ENCODE measurements at places on chromosomes 16 and 17.

GRCh38 chr17:43350888-43351361, 47.9 kb upstream of the ARL4D start:
- DNase-seq: no peak

- DNase-seq: peak; percentile 45
These were observed 1.1 kb upstream of the CAPN15 start for GRCh38 chr16:526181-527014.

DNA sequence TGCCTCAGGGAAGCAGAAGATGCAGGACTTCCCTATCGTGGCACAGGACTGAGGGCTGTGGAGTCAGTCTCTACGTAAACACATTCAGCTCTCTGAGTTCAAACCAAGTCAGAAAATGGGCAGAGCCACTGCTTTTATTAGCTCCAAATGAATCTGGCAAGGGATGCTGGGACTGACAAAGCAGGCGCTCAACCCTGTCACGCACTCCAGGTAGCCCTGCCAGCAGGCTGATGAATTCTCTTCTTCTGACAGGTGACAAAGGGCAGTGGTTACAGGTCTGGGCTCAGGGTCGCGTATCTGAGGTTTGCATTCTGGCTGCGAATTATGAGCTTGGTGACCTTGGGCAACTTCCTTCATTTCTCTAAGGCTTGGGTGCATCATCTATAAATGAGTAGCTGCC, 9.4 kb downstream of the RPH3AL start:
- DNase-seq: no peak

GRCh38 chr16:5971924-5972323, 874.3 kb upstream of the EEF2KMT start:
- DNase-seq: no peak

GRCh38 chr16:5639531-5639930, 541.9 kb upstream of the EEF2KMT start:
- DNase-seq: no peak

DNA sequence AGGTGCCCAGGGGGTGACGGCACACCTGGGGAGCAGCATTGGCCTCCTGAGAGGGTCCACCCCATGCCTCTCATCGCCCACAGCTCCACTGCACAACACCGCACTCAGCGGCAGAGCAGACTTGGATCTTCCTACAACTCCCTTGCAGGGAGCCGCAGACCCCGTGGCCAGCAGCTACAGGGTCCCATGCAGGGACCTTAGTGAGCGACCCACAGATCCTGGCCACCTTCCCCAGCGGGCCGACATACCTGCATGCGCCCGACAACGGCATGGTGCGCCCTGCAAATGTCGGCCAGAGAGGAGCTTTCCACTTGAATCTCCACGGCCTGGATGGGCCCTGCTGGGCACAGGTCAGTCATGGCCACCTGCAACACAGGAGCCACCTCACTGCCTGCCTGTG, 8.4 kb downstream of the FAAP100 start:
- no peak for DNase-seq

DNA sequence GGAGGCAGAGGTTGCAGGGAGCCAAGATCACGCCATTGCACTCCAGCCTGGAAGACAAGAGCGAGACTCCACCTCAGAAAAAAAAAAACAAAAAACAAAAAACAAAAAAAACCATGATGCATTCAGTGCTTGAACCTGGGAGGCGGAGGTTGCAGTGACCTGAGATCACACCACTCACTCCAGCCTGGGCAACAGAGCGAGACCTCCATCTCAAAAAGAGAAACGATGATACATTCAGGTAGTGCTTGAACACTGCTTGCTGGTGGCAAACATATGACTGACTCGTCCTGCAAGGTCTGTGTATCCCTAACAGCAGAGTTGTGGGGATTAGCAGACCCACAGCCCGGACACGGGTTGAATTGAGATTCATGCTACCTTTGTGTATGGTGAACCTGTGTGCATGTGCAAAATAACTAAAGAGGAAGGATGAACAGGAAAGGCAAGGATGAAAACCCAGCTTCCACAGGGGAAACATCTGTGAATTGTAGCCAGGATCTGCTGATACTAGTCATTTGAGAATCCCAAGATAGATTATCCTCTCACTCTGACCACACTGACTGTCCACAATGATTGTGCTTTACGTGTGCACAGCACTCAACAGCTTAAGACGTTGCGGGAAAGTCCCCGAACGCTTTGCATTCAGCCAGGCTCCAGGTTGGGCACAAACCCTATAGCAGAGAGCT, 52.4 kb upstream of the MRPS23 start:
- DNase-seq: no peak

DNA sequence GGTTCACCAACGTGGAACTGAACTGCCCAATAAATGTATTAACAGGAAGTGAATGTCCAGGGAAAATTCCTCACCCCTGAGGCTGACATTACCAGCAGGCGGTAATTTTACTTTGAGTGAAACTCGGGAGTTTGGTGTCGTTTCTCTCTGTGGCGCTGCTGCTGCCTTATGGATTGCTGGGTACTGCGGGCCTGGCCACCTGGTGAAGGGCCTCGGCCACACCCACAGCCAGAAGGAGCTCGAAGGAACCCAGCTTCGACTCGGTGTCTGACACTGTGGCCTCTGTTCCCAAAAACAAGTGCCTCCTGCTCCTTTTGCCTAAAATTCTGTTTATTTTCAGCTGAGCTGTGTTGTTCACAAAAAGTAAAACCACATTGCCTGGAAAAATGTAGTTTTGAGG, 115.0 kb downstream of the BANP start:
- DNase-seq: no peak

GRCh38 chr16:46729326-46729995, 18.7 kb downstream of the MYLK3 start:
- no peak for DNase-seq
